ENCODE measurements at places on chromosomes 11 and 22.

DNA sequence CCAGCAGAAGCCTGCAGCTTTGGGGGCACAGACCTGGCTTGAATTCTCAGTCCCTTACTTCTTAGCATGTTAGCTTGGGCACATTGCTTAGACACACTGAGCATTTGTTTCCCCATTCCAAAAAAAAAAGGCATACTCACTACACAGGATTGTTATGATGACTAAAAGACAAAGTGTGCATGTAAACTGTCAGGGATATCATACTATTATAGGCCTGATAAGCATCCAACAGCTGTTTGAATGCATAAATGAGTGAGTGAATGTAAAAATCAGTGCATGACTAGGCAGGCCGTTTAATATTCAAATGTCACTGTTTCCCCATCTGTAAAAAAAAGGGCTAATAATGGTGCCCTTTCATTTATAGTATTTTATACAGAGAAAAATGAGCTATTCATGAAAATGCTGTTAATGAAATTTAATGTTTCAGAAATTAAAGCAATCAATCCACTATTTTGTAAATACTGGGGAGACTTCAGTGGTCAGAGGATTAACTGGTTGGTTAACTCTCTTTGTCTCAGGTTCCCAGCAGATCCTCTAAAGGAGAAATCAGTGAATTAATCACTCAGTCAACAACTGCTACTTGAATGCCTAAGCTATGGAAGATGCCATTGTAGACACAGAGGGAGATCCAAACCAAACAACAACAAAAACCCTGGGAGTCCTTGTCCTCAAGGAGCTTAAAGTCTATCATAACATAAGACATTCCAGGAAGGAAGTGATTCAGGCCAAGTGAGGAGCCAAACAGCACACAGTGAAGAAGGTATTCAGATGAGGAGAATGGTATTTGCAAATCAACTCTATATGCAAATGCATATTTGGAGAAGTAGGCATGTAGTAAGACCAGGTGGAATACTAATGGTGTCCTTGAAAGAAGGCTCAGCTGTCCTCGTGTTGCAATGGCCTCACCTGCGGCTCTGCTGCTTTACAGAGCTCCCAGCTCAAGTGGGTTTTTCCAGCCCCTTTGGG, 26.8 kb downstream of the BARX2 start:
- no peak for DNase-seq

DNA sequence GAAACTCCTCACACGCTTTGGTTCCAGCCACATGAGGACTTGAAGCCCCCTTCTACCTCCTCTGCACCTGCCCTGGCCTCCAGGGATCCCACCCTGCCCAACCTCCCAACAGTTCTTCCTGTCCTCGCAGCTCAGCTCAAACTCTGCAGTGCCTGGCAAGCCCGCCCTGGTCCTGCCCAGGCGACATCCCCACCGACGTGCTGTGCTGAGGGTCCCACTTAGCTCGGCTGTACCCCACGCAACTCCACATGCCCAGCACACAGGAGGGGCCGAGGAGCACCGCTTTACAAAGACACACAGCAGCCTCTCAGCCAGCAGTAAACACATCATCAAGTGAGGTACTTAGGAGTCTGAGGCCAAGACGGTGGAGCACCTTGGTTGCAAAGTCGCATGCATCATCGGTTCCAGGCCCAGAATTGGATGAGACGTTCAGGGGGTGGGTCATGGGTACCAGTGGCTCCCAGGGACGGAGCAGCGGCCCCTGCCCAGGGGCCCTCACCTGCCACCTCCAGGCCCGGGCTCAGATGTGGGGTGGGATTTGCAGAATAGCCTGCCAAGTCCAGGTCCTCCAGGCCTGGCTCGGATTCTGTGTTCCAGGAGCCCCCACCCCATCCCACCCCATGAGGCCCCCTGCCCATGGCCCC, 72.6 kb downstream of the CELSR1 start:
- no peak for DNase-seq

DNA sequence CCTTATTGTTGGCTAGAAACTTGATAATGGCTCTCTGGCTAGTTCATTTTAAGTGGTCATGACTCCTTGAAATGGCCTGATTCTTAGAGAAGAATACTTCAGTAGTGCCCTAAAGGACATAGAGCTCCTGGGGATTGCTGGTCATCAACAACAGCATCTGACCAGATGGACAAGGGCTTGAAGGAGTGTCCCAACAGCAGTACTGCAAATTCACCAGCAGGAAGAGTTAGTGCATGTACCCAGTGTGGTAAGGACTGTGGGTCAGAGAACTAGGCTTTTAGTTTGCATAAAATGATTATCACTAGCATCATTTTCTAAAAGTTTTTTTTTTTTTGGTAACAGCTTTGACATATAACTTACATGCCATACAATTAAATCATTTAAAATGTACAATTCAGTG, 39.5 kb upstream of the CUL5 start:
- no peak for DNase-seq

DNA sequence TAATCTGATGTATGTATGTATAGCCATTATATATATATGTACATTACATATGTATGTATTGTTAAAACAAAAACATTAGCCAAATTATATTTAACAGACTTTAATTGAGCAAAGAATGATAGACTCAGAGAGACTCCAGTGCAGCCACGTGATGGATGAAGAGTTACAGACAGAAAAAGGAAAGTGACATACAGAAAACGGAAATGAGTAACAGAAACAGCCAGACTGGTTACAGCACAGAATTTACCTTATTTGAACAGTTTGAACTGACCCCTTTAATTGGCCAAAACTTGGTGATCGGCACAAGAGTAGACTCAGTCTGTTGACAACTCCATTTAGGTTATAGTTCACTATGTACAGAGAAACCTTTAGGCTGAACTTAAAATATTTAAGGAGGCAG, 35.0 kb downstream of the CHORDC1 start:
- DNase-seq = no peak

- DNase-seq = peak; percentile 61
Observed at GRCh38 chr22:36773935-36774334, 2.0 kb downstream of the IFT27 start.

- DNase-seq = no peak
Observed at GRCh38 chr22:35863432-35863831, 145.8 kb downstream of the APOL5 start.

DNA sequence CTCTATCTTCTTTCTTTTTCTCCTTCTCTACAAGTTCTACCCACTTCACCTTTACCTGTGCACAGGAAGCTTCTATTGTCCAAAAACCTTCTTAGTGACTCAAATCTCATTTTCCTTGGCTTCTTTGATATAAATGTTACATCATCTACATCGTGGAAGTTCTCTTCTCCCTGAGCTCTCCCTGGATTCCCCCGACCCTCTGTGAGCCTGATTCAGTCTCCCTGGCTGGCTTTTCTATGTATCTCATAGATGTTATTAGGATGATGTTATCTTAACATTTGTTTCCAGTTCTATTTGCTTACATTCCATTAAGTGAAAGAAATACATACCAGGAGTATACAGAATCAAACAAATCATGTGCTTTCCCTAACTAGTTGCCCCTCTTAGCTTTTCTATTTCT, 235.8 kb upstream of the PITPNB start:
- DNase-seq = no peak

- DNase-seq = no peak
Observed at GRCh38 chr22:50628543-50629134, 687 bp upstream of the ARSA start.

GRCh38 chr22:32712644-32713355, 88.7 kb upstream of the TIMP3 start:
- no peak for DNase-seq

DNA sequence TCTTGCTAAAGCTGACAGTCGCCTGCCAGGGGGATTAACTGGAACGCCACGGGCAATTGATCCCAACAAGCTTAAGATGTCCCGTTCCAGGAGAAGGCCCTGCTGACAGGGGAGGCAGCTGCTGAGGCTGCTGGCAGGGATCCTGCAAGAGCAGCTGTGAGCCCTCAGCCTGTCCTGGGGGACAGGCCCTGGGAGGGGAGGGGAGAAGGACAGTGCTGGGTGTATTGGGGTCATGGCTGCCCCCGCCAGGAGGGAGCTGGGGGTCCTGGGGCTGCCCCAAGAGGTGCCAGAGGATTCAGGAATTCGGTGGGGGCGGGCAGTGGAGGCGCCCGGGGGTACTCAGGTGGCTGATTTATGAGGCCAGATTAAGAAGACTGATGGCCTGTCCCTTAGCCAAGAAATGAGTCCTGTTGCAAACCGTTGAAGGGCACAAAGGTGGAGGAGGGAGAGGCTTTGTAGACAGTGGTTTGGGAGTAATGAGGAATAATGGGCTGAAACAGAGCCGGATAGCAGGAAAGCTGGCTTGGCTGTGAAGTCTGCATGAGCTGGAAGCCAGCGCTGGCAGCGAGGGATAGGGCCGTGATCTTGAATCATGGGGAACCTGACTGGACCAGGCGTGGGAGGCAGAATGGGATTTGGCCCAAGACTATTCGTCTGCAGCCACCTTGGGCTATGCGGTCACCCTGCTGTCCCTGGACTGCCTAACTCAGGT, 133.5 kb downstream of the CACNA1I start:
- DNase-seq = no peak
